Stimulated activated CD4-positive, alpha-beta T cell treated with anti-CD3 and anti-CD28 coated beads, Interleukin-15, amount 100 ng/mL, for 48 hours (primary cell): ENCODE measurements at places on chromosomes 5 and 9.

DNA sequence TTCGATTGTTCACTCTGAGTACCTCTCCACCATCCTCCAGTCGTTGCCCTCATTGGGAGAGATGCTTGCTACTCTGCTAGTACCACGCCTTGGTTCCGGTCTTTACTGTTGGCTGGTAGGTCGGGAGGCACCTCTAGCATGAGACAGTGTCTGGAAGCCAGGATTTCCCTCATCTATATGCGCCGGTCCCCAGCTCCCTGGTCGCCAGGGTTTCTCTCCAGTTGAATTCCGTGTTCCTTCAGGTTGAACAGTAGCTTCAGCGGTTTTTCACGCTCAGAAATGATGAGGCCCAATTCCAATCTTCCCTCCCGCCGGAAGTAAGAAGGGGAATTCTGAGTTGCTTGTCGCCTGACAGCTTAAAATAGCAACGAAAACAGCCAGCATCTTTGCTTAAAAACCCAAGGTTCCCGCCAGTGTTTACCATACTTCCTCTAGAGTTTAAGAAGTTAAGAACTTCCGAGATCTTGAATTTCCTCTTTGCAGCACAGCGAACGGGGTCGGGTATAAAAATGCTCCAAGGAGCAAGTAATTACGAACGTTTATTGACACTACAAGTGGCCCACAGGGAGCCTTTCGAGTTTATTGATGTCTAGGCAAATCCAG is 1.3 kb upstream of the ST8SIA4 start:
- DNase-seq: peak; percentile 49

GRCh38 chr9:35193762-35194161 is 32.0 kb downstream of the UNC13B start:
- no peak for DNase-seq

DNA sequence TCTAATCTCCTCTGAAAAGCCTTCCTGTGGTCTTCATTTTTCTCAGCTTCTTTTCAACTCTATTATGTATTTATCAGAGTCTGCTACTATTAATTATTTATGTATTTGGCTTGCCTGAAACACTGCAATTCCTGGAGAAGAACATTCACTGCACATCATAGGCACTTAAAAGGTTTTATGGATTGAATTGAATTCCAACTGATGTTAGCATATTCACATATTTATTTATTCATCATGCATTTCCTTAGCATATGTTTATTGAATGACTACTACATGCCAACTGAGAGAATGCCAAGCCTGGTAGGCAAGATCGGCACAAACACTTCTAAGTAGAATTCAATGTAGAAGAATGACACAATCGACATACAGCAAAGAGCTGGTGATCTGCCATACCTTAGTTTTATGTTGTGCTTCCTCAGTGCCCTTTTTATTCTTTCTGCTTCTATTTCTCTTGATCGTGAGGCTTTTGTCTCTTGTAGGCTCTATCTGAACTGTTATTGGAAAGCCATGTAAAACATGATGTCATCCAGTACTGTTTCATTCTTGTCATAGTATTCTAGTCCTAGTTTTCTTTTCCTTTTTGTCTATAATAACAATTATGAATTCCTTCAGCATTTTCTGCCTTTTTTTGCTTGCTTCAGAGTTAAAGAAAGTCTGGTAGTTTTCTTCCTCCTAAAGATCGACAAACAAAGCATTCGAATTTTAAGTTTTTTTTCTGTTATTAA is 454.2 kb downstream of the TLE4 start:
- DNase-seq: no peak

GRCh38 chr5:152072091-152072490 is 147.4 kb upstream of the GLRA1 start:
- DNase-seq: no peak

DNA sequence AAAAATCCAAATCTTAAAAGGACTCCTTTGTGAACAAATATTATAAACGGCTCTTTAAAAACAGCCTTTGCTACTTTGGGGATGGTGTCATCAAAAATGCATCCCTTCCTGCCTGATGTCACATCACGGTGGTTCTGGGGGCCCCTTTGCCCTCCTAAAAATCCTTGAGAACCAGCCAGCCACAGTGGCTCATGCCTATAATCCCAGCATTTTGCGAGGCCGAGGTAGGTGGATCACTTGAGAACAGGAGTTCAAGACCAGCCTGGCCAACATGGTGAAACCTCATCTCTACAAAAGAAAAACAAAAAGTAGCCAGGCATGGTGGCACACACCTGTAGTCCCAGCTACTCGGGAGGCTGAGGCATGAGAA is 43.9 kb downstream of the FNBP1 start:
- no peak for DNase-seq

DNA sequence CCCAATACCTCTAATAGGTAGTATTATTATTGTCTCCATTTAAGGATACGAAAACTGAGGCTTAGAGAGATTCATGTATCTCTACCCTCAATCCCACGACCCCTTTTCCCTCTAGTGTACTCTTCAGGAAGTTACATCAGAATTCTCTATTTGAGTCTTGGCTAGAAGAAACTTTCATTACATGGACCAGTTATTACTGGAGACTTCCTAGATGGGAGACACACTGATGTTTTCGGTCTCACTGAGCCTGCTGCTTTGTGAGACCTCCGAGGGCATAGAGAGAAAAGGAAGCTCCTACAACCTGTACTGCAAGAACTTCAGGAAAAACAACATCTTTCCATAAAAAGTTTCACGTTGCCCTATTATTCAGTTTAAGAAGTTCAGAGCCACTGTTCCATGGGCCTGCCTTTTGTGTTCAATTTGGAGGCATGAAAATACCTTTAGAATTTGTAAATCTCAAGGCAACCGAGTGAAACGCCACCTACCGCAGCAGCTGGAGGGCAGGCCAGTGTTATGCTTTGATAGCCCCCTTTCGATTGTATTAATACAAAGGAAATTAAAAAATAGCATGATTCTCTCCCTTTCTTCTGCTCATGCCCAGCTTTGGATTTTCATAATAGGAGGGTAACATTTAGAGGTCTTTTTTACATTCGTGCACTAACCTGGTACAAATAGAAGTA is 223.3 kb downstream of the EBF1 start:
- no peak for DNase-seq

GRCh38 chr5:84535281-84535680 is 150.6 kb upstream of the EDIL3 start:
- no peak for DNase-seq

DNA sequence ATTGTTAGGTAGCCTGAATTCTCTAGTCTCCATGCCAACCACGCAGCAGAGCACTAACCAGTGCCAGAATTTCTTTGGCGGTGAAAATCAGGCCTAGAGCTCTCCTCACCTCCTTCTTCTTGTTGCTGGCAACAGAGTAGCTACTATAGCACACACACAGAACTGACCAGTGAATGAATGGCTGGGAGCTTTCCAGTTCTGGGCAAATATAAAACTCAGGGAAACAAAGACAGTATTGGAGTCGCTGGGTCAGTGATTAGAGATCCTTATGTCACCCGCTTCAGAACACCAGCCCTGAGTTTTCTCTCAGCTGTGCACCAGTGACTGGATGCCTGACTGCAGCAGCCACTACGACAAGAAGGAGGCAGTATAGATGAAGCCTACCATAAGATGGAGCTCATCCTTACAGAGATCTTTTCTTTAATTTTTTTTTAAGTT is 26.9 kb upstream of the FEM1C start:
- no peak for DNase-seq

DNA sequence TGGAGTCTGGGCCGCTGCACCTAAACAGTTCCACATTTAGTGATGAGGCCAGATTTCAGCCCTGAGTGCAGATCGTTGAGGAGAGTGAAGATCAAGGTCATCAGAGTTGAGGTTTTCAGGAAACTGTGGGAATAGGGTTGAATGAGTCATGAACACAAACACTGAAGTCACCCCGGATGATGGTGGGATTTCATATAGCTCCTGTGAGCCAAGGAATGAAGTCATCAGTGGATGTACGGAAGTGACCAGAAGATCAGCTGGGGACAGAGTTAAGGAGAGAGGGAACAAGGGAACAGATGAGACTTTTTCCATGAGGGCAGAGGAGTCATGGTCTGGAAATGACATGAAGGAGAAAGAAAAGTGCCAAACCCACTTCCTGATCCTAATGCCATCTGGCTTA is 36.5 kb downstream of the PALM2AKAP2 start:
- DNase-seq: no peak

DNA sequence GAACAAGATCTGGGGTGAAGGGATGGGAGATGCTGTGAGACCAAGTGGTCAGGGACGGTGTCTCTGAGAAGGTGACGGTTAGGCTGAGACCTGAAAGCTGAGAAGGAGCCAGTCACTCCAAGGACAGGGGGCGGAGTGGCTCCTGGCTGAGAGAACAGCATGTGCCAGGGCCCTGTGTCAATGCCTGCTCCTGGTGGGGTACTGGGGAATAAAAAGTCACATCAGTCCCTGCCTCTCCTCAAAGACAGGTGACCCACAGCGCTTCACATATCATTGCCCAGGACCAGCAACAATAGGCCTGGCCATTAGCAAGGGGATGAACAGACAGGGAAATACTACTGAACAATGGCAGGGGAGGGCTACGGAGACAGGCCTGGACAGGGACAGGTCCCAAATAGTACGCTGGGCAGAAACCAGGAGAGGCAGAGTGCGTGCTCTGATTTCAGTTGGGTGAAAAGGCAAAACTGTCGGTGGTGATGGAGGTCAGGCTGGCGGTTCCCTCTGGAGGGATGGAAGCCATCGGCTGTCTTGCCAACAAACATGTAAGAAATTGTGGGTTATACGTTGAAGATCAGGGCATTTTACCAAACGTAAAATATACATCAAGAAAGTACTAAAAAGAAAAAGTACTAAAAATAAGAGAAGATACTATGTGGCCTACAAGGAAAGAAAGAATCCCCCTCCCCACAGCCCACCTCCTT is 64.3 kb downstream of the C9orf50 start:
- no peak for DNase-seq

DNA sequence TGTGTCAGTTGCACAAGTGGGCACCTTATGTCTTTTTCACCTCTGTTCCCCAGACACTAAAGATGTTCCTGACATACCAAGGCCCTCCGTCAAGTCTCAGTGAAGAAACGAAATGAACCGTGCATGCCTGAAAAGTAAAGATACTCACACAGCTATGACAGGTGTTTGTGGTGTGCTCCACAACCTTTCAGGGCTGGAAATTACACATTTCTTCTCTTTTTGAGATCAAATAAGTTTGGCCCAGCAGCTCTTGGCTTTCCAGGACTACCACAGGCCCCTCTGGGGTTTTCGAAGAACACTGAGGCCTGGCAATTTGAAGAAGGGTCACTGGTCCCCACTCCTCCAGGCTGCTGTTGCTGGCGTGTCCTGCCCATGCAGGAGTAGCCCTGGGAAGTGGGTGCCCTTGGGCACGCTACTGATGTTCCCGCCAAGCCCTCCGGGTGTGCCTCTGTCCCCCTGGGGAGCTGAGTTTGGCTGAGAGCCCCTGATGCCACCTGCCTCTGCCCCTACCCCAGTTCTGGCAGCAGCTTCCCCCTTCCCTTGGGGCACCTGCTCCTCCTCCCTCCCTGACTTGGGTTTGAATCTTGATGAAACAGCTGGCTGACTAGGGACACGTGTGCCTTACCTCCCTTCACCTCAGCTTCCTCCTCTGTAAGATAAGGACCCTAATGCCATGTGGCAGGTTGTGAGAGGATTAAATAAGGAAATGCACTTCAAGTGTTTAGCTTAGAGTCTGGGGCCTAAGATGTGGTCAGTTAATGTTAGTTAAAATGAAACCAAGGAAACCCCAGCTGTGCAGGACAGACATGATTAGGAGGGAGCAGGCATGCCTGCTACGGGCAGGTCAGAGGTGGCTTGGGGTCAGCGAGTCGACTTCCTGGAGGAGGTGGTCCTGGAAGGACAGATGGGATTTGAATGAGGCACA is 49.1 kb upstream of the GADD45G start:
- no peak for DNase-seq

GRCh38 chr5:10994091-10994986 is 233.3 kb upstream of the DAP start:
- no peak for DNase-seq

GRCh38 chr9:123378956-123379660 is 23.1 kb downstream of the CRB2 start:
- no peak for DNase-seq

DNA sequence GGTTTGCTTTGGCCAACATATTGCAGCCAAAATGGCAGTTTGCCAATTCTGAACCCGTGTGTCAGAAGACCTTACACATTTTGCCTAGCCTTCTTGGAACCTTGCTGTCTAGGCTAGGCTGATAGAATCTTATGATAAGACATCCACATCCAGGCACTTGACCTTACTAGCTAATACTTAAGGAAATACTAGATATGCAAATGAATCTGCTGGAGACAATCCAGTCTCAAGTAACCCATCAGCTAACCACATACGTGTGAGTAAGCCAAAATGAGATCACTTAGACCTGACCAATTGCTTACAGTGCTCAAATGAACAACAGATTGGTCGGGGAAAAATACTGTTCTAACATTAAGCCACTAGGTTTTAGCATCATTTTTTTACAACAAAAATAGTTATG is 1504.6 kb upstream of the CDH9 start:
- DNase-seq: no peak

DNA sequence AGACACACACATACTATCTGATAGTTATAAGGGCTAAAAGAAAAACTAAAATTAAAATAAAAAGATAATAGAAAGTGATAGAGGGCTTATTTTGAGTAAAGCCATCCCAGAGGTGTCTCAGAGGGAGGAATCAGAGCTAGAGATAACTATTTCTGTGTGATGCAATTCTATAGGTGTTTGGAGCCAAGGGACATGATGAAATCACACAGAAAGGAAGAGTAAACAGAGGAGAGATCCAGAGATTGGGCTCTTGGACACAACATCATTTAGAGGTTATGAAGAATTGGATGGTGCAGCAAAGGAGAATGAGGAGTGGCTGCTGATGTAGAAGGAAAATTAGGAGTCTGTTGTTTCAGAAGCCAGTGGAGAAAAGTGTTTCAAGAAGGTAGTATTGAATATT is 393.5 kb downstream of the DIRAS2 start:
- DNase-seq: no peak

DNA sequence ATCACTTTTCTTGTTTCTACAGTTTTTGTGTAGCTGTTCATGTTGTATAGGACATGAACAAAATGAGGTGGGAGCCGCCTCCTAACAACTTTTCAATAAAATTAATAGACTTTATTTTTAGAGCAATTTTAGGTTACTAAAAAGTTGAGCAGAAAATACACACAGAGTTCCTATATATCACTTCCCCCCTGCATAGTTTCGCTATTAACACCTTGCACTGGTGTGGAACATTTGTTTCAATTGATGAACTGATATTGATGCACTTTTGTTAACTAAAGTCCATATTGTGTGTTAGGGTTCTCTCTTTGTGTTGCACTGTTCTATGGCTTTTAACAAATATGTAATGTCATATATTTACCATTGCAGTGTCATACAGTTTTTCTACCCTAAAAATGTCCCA is 47.8 kb upstream of the KCNN2 start:
- DNase-seq: no peak

GRCh38 chr9:121838746-121839669 is 187.6 kb downstream of the DAB2IP start:
- DNase-seq: no peak

GRCh38 chr5:132962429-132963021 is 909 bp downstream of the AFF4 start:
- DNase-seq: no peak

DNA sequence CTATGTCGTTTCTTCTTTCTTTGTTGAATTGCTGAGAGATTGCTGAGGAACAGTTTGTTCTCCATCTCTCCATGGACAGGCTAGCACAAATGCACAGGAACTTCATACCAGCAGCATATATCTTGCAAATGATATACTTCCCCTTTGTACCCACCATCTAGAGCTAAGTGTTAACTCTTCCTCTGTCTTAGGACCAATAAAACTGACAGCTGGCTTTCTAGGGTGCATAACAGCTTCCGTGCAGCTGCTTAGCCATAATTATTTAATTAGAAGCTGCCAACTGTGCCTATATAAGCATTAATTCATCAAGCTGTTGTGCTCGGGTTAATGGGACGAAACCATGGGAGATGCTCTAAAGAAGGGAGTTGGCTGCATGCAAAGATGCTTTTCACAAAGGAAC is 38.7 kb downstream of the KCTD16 start:
- no peak for DNase-seq
